ENCODE measurements at places on chromosomes 4 and X.

DNA sequence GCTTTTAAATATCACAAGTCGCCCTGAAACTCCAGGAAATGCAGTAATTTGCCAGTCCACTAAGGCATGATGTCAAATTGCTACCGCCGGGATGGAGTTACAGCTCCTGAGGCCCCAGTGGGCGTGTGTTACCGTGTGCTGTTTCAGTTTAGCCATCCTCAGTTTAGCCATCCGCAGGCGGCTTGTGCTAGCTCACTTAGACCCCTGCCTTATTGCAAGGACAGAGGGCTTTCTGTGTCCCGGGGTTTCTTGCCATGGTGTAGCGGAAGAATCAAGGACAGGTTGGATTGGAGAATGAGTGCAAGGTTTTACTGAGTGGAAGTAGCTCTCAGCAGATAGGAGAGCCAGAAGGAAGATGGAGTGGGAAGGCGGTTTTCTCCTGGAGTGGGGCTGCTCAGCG is 33.8 kb upstream of the LRBA start:
- no peak for DNase-seq

GRCh38 chrX:15758140-15758539 is 20.1 kb downstream of the CA5B start:
- DNase-seq, result no peak

DNA sequence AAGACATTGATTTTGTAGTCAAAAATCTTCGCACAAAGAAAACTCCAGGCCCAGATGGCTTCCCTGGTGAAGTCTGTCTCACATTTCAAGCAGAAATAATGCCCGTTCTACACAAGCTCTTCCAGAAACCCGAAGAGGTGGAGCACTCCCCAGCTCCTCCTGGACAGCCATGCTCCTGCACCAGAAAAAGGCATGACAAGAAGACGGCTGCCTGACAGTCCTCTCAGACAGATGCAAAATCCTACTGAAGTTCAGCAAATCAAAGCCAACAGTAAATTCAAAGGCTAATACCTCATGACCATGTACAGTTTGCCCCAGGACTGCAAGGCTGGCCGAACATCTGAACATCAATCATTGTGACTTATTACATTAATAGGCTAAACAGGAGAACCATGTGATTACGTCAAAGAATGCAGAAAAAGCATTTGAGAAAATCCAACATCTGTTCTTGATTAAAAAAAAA is 30.8 kb upstream of the MXD4 start:
- peak; percentile 45 for DNase-seq

GRCh38 chr4:81506731-81507130 is 35.0 kb upstream of the RASGEF1B start:
- DNase-seq, result no peak

- peak; percentile 77 for DNase-seq
These were observed 28.7 kb downstream of the INPP4B start for GRCh38 chr4:142817442-142817841.

DNA sequence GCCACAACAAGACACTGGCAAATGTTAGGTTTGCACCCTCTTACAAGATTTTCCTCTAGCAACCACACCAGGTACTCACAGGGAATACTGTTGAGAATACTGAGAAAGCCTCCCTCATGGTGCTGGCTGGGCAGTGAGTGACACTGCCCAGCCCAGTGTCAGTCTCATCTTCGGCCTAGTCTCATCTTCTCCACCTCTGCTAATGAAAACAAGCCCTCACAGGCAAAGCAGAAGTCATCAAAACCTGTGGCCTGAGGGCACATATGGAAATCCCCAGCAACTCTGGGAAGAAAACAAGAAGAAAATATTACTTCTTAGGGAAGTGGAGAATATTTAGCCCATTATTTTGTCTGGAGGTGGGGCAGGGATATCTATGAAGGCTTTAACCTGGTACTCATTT is 7.9 kb upstream of the ADAM29 start:
- DNase-seq, result no peak

DNA sequence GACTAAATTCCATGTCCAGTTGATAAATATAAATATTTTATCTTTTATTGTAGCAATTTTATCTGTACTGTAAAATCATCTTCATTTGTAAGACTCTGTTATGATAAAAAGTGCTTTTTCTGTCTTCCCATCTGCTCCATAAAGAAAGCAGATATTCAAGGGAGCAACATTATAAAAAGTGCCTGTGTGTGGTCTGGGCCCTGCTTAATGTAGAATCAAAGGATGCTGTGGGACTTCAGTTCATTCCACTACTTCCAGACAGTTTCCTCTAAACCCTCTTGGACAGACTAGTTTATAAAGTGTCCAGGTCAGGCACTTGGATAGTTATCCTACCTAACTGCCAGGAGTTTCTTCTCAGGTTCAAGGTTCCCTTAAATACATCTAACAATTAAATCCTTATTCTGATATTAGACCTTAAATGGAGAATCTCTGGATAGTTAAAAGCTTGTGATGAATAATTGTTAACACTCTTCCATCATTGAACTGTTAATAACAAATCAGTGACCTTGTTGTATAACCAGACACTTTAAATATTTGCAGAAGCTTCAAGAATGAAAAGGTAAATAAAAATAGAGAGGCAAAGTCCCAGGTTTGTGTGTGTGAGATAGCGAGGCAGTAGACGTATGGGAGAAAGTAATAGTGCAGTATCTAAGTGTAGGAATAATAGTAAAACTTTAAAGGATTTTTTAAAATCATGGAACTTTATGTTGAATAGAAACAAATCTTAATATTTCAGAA is 237.5 kb upstream of the CTSO start:
- no peak for DNase-seq

DNA sequence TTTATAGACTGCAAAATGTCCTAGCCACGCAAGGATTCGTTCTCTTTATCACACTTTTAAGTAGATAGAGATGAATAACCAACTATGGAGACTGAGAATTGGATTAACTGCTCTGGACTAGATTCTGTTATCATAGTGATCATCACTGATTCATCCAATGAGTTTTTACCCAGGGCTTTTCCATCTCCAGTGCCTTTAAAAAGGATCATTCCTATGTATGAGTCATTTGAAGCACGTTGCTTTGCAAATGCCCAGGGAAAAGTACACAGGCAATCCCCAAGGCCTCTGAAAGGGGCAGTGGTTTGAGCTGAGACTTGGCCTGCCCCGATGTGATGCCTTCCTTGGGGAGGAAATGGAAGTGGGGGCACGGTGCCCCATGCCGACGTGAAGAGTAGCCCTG is 122.7 kb upstream of the PSAPL1 start:
- peak; percentile 51 for DNase-seq

DNA sequence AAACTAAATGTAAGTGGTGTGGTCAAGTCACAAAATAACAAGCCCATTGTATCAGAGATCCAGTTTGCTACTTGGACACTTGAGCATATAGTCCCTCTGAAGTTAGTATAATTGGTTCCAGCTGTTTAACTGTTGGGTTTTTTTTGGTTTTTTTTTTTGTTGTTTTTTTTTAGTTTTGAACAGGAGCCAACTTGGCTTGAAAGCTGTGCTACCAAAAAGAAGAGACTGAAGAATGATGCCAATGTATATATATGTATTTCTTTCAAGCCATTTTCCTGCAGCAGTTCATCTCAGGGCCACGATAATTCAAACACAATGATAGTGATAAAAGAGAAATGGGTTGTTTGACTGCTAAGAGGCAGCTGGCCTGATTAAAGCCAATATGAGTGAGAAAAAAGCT is 138.3 kb downstream of the PCDH18 start:
- peak; percentile 54 for DNase-seq

GRCh38 chrX:72126048-72126415 is 5.7 kb downstream of the RTL5 start:
- DNase-seq, result no peak

DNA sequence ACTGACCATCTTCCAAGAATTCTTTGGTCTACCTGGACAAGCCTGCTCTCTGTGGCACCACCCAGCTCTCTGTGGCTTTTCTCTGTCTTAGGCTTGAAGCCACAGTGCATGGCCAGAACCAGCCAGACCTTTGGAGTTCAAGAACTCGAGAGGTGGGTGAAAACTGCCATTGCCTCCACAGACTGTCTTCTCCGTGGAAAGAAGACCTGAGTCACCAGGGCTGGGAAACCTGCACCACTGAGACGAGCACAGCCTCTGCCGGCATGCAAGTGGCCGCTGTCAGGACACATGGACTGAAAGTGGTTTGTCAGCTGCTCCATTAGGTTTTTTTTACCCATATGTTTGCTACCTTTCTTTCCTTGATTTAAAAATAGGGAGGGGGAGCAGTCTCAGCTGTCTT is 74.5 kb downstream of the MGST2 start:
- no peak for DNase-seq

GRCh38 chr4:173370130-173370476 is 651 bp upstream of the SAP30 start:
- no peak for DNase-seq

- DNase-seq, result no peak
These were observed 115.2 kb upstream of the LNX1 start for GRCh38 chr4:53706422-53707032.

- DNase-seq, result no peak
These were observed 63.0 kb downstream of the SEC24D start for GRCh38 chr4:118772767-118773428.

DNA sequence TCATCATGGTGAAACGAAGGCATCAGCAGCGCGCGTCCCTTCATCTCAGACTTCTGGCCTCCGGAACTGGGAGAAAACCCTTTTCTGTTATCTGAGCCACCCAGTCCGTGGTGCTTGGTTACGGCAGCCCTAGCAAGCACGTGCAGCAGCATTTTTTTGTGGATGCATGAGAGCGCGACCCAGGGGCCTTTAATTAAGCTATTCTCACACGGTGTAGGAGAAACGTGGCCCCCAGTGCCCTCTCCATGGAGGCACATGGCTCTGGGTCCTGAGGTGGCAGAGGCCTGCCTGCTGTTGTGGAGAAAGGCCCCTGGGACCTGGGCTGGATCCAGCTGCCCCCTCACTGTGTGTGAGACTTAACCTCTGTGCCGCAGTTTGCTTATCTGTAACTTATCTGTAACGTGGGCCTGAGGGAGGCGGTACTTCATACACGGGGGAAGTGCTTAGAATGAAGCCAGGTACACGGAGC is 9.5 kb downstream of the CLCN4 start:
- no peak for DNase-seq

- no peak for DNase-seq
These were observed 194.0 kb upstream of the TTC29 start for GRCh38 chr4:147139455-147140198.

- DNase-seq, result no peak
These were observed 63.0 kb downstream of the MAPK10 start for GRCh38 chr4:86296865-86297264.

- no peak for DNase-seq
These were observed 506.9 kb upstream of the PCDH10 start for GRCh38 chr4:132642016-132642817.

DNA sequence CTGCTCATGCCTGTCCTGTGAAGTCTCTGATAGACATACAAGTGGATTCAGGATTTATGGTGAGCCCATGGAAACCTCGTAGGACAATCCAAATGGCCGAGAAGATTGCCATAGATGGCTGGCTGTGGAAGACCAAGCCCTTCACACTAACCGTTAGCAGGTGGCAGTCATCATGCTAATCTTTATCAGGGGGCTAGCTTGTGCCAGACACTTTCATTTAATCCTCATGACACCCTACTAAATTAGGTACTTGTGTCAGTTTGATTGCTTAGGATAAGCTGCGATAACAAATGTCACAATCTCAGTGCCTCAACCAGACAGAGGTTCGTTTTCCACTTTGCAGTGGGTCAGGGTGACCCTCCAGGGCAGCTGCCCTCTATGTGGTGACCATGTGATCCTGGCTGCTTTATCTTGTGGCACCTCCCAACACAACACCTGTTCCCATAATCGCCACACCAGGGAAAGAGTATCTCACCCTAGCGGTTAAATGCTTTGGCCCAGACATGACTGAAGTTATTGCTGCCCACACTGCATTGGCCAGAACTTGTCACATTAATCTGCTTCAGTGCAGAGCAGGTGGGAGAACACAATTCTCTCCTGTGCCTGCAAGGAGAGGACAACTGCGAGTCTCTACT is 60.8 kb downstream of the REPS2 start:
- no peak for DNase-seq

DNA sequence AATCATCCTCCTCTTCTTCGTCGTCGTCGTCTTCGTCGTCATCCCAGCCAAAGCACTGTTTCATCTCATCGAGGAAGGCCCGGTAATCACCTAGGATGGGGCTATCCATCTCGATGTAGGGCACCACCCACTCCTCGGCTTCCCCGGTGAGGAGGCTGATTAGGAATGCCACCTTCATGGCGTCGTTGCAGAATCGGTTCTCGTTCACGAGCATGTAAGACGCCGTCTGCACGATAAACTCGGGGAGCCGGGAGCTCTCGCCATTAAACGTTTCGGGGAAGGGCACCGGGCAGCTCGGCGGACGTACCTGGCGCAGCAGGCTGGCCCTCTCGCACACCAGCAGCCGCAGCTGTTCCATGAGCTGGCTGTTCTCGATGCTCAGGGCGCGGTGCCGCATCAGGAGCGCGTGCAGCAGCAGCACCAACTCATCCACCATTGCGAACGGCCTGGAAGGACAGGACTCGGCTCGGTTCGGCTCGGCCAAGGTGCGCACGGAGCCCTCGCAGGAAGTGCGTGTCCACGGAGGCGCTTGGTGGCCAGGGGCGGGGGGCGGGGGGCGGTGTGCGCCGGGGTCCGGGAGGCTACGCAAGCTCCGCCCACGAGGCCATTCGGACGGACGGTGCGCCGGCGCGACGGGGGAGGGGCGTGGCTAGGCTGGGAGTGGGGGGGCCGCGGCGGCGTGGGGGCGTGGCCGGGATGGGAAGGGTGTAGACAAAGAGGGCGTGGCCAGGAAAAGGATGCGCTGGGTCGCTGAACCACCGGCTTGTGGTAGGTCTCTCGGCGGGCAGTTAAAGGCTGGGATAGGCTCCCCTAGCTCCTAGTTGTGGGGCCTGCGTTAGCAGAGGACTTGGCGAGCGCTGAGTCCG is at the start of gene LDOC1:
LDOC1 (minus strand) TSS at position 544 of the 866 bp plus-strand sequence; CDS start at position 436, 108 bp downstream.
- DNase-seq, result peak; percentile 47

DNA sequence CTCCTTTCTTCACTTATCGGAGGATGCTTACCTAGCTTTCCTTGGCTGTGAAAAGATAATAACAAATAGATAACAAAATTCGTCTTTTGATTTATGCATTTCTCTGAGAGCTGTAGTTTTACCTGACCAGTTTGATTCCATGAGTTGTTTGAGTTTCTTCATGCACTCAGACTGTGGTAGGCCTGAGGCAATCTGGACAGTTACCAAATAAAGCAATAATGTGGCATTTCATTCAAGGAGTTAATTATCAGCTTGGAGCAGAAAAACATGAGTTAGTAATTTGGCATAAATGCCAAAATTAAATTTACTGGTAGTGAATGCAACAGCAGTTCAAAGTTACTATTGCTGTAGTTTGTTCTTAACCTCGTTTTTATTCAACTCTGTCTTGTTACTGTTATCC is 53.5 kb downstream of the FABP2 start:
- no peak for DNase-seq

GRCh38 chr4:102598086-102598761 is 97.1 kb downstream of the NFKB1 start:
- no peak for DNase-seq

DNA sequence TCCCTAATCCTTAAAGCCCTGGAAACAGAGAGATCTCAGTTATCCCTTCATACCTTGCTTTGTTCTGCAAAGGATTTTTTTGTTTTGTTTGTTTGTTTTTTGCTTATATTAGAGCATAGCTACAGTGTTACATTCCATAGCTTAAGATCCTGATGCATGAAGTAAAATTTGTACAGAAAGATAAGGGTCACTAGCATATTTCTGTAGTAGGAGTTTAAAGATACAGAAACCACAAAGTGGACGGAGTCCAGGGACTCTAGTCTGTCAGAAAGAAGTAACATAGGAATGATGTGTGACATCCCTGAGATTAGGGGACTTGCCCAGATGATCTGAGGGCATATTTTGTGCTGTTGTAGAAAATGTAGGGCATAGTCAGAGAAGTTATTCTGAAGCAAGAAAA is 151.9 kb upstream of the PLAC1 start:
- DNase-seq, result no peak

Data from fibroblast of skin of left biceps (primary cell).